HT-29 (cell line): ENCODE measurements at places on chromosomes 3 and 15.

DNA sequence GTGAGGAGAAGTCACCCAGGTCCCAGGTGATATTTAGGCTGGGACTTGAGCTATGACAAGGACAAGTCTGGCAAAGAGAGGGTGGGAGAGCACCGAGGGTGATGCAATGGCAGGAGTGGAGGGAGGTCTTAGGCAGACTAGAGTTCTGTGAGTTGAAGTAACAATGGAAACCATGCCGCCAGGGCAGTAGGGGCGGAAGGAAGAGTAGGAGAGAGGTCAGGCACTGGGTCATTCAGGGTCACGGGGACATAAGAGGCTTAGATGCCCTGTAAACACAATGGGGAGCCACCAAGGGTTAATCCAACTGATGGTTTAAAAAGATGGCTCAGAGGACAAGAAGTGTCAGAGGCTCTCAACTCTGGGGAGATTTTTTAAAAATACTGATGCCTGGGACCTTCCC, 199.7 kb upstream of the LRTM1 start:
- no peak for DNase-seq

- no peak for DNase-seq
Measured at GRCh38 chr3:72031581-72031980, 246.6 kb upstream of the PROK2 start.

DNA sequence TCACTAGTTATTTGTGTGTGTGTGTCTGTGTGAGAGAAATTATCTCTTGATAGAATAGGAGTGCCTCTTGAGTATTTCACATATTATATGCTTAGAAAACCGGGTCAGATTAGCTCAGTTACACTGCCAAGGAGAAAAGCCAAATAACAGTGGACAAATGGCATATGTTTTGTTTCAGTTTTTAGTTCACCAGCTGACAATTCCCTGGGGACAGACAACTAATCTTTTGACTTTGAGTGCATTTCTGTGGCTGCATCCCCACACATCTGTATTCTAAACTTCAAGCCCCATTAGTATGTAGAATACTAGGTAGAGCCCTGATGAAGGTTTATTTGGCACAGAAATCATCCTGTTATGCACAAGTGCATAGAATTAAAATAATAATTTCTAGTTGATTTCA, 227.7 kb upstream of the CNTN3 start:
- DNase-seq, result no peak

DNA sequence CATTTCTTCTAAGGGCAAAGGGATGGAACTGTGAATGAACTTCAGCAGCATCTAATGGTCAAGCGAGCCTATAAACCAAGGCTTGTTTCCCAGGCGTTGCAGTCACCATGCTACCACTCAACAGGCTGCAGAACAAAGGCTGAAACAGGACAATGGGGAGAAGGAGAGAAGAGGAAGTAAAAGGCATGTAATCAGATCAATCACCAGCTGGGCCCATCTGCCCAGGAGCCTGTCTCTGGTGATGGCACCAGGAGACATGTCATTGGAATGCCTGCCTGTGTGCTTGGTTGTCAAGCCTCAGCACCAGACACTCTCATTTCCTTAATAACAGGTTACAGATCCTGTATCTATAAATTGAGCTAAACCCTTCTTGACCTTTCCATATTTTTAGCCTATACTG, 81.7 kb upstream of the UMPS start:
- no peak for DNase-seq

DNA sequence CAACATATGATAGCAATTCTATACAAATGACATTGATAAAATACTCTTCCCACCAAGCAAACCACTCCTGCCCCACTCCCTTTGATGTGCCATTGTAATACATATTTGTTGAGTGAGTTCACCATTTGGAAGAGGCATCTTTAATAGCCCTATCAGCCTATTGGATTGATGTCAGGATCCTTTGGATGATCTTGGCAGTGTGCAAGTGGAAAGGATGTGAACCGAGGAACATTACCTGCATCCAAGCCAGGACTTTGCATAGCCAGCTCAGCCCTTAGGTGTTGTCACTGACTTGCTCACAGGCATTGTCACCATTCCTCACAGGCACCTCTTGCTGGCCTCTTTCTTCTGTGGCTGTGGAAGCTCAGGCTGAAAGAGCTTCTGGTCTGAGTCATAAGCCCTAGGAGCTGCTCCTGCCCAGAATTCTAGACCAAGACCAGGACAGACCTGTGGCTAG, 16.5 kb upstream of the TIMP4 start:
- no peak for DNase-seq

- no peak for DNase-seq
Measured at GRCh38 chr3:99084826-99085225, 183.3 kb upstream of the DCBLD2 start.

GRCh38 chr3:71219744-71220638, 363.5 kb downstream of the FOXP1 start:
- no peak for DNase-seq

DNA sequence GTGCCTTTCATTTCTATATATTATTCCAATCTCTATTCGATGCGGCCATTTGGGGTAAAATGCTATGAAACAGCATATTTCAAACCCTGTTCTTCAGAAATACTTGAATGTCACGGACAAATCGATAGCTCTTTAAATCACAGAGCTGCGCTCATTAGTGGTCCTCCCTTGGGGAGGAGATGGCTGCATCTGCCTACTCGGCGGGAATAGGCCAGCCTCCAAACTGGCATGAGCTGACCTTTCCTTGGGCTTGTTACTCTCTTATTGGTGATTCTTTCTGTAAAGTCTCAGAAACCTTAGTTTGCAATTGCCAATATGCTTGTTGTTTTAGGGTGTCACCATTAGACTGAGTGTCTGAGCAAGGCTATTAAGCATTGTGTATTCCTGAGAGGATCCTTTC, 120.9 kb downstream of the BDH1 start:
- no peak for DNase-seq

DNA sequence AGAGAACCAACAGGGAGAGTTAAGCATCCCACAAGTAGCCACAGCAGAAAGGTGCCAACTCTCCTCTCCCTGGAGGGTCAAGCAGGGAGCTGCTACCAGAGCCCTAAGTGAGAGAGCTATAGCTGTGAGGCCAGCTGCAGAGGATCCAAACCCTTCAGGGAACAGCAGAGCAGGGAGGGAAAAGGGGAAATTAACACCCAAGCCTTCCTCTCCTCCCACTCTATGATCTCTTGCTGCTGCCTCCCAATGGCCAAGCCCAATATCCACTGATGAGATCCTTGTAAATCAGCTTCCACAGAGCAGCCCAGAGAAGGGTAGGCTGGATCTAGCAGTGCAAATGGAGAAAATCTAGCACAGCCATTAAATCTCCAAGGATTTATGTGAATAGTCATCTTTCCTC, 68.2 kb upstream of the THBS1 start:
- no peak for DNase-seq

DNA sequence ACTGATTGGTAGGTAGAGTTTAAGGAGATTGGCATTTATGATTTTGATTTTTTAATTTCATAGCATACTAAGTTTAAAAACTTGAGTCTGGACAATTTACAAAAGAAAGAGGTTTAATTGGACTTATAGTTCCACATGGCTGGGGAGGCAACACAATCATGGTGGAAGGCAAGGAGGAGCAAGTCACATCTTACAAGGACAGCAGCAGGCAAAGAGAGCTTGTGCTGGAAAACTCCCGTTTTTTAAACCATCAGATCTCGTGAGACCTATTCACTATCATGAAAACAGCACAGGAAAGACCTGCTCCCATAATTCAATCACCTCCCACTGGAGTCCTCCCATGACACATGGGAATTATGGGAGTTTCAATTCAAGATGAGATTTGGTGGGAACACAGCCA, 630.9 kb upstream of the NR2F2 start:
- DNase-seq, result no peak

- DNase-seq, result peak; percentile 49
Measured at GRCh38 chr15:70096215-70097062, 1.3 kb downstream of the TLE3 start.

DNA sequence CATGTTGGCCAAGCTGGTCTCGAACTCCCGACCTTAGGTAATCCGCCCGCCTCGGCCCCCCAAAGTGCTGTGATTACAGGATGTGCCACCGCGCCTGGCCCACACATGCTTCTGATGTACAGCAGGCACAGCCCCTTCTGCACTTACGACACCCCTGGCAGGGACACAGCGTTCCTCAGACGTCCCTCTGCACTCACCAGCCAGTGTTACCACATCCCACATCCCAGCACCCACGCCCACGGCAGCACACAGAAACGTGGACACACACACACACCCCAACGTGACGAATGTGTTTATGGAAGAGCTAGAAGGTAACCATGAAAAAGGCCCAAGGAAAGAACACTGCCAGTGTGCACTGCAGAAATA, 576 bp upstream of the RPAP1 start:
- DNase-seq, result no peak

DNA sequence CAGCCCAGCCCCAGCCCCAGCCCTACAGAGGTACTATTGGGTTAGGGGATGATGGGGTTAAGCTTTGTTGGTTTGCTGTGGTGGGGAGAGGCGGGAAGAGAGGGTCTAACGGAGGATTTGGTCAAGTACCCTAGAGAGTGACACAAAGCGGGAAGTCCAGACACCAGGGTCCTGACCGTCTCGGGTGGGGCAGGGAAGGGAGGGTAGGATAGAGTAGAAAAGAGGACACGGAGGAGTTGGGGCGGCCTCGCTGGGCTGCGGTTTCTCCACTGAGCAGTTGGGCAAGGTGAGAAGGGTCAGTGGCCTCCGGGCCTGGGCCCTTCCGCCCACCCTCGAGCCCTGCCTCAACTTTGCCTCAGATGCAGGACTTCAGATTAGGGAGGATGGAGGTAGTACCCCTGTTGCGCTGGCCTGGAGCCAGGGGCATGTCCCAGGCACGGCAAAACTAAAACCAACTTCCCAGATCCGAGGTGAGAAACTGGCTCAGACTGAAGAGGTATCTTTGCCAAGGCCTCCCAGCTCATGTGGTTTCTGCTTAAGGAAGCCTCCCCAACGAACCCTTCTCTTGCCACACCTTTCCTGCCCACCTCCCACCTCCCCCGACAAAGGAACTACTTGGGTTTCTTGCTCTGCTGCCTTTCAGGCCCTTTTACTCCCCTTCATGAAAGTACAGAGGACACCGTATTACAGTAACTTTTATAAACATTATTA, 551 bp downstream of the PML start:
- DNase-seq, result peak; percentile 29
